CD4-positive, alpha-beta T cell treated with Interleukin-15 for 4 hours (primary cell): ENCODE measurements at places on chromosomes 4 and X.

DNA sequence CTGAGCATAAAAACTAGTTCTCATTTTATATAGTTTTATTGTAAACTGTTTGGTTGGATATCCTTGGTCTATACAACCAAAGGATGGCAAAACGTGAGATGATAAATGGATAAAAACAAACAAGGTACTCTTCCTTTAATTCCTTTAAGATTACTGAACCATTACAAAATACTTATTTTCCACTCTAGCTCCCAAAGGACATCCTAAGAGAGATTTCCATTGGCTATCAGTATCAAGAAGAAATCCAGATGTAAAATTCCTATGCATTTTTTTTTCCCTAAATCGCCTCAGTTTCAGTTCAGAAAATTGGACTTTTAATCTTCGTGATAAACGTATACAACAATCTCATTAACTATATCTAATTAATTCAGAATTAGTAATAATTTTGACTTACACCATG lies 2.3 kb downstream of the FBXL5 start:
- no peak for DNase-seq

- no peak for DNase-seq
Measured at GRCh38 chr4:139227729-139228404, 50.8 kb upstream of the ELF2 start.

- DNase-seq, result no peak
Measured at GRCh38 chr4:89108091-89108490, 3.2 kb upstream of the TIGD2 start.

GRCh38 chr4:140267576-140267975 lies 105.9 kb upstream of the SCOC start:
- DNase-seq, result no peak

DNA sequence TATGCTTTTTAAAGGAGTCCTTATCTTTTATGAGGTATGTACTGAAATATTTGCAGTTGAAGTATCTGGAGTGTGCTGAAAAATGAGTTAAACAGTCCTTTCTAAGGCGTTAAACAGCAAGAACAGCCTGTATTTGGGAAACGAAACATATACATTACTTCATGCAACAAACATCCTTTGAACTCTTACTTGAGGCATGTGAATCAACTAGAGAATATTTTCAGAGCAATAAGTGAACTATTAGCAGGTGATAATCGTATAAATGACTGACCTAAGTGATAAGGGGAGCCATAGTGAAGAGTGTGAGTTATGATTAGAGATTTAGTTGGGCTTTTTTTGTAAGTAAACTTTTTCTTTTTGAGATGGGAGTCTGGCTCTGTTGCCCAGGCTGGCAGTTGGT lies 45.9 kb upstream of the RHOH start:
- no peak for DNase-seq

GRCh38 chrX:48937054-48937907 lies 18.5 kb upstream of the PIM2 start:
- DNase-seq, result peak; percentile 90

GRCh38 chr4:150250293-150250997 lies 172.2 kb downstream of the DCLK2 start:
- DNase-seq, result no peak

GRCh38 chr4:90328558-90328957 lies 201.4 kb downstream of the CCSER1 start:
- no peak for DNase-seq

DNA sequence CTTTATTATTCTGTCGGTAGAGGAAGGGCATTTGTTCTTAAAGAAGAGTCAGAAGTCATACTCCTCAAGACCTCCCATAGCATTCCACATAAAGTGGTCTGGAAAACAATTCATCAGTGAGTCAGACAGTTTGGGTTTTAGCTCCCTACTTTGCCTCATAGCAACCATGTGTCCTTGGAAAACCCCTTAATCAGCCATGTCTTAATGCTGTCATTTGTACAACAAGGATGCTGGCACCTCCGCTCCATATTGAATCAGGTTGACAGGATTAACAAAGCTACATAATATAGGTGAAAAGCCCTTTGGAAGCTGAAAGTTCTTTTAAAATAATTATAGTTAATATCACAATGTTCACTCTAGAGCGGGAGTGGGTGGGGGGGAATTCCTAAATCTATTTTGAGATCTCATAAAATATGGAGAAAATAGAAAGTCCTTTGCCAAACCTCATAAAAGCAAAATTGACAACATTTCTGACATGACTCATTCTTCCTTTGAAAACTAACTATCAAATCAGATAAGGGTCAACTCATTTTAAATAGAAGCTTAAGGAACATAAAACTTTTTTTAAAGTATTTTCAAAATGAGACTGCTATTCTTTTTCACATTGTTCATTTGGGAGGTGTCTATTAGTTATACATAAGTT lies 37.3 kb upstream of the GUCY1A1 start:
- DNase-seq, result no peak

GRCh38 chrX:23380581-23380980 lies 45.9 kb downstream of the PTCHD1 start:
- DNase-seq, result no peak

DNA sequence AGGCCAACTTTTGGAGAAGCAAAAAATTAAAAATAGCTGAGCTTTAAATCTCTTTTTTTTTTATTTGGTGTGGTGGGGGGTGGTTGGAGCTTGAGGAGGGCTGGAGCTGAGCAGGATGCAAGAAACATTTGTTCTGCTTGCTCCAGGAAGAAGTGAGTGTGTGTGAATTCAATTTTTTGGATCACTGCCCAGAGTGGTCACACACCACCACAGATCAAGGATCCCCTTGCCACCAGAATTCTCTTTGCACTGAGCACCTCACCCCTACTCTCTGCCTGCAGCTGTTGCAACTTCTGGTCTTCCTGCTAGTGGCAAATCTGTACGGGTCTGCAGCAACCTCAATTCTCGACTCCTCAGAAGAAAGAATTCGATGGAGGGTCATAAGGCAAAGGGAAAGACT lies 19.9 kb upstream of the PLP1 start:
- DNase-seq, result no peak

- no peak for DNase-seq
Measured at GRCh38 chr4:4457803-4458553, 71.1 kb downstream of the NSG1 start.

GRCh38 chrX:36199928-36200327 lies 280.4 kb downstream of the CFAP47 start:
- DNase-seq, result no peak

DNA sequence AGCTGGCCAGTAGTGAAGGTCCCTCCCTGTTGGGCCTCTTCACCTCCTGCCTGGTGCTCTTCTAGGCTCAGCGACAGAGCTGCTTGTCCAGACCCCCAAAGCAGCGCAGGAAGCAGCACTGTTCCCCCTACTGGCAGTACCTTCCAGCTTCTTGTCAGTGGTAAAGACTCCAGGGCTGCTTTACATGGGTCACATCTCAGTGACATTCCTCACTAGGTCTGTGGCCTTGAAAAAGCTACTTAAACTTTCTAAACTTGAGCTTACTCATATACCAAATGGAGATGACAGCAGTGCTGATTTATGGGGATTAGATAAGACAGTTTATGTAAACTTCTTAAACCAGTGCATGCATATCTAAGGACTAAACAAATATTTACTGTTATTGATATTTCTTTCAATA lies 117.3 kb downstream of the FAT4 start:
- DNase-seq, result no peak

DNA sequence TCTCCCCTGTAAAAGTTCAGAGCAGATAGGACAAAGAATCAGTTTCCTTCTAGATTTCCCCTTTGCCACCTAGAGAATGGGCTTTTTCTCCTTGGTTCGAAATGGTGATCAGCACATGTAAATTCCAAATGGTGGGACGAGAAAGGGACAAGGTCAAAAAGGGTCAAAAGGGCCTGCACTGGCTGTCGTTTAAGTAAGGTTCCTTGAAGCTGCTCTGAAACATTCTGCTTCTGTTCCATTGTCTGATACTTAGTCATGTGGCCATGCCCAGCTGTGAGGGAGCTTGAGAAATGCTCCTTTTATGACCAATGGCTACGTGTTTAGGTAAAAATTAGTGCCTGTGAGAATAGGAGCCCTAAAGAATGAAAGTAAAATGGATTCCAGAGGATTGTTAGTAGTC lies 165.9 kb upstream of the CENPE start:
- no peak for DNase-seq

- no peak for DNase-seq
Measured at GRCh38 chr4:138103597-138104283, 138.4 kb downstream of the SLC7A11 start.

DNA sequence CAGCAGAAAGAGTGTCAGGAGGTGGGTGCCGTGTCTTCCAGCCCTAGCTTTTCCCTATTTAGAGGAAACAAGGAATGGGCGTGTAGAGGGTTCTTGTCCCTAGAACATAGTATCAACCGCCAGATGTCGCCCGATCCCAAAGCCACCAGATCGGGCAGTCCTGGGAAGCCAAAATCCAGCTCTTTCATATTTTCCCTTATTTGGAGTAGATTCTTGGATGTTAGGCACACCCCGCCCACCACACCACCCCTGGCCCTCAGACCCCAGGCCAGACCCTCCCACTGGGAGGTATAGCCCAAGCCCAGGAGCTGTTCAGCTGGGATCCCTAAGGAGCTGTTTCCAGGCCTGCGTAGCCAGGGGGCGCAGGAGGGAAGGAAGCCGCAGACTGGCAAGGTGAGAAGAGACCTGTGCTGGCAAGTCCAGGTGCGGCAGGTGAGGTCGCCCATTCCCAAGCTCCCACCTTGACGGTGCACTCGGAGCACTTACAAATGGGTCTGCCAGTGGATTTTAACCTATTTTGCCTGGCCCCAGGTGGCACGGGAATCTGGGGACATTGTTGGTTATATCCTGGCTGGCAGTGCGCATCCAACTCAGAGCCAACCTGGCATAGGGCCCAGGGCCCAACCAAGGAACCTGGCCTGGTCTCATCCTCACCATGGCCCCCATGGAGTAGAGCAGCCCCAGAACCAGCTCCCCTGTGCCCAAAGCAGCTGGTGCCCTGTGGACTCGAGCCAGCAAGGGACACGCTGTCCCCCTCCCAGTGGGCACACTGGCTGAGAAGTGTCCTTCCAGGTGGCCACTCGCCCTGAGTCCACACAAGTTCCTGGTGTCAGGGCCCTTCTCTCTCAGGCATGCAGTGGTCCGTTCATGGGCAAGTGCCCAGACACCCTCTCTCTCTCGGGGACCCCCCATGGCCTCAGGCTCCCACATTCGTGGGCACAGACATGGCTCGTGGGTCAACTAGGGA lies 811 bp downstream of the FLNA start:
- no peak for DNase-seq

GRCh38 chr4:118114720-118115119 lies 80.4 kb downstream of the NDST3 start:
- DNase-seq, result no peak

GRCh38 chr4:52098618-52099017 lies 47.5 kb downstream of the SPATA18 start:
- no peak for DNase-seq

GRCh38 chr4:6349896-6350603 lies 80.4 kb downstream of the WFS1 start:
- DNase-seq, result no peak
